ENCODE measurements at places on chromosomes 6 and 20.

GRCh38 chr20:50885068-50885467 is 46.2 kb downstream of the ADNP start:
- no peak for DNase-seq

DNA sequence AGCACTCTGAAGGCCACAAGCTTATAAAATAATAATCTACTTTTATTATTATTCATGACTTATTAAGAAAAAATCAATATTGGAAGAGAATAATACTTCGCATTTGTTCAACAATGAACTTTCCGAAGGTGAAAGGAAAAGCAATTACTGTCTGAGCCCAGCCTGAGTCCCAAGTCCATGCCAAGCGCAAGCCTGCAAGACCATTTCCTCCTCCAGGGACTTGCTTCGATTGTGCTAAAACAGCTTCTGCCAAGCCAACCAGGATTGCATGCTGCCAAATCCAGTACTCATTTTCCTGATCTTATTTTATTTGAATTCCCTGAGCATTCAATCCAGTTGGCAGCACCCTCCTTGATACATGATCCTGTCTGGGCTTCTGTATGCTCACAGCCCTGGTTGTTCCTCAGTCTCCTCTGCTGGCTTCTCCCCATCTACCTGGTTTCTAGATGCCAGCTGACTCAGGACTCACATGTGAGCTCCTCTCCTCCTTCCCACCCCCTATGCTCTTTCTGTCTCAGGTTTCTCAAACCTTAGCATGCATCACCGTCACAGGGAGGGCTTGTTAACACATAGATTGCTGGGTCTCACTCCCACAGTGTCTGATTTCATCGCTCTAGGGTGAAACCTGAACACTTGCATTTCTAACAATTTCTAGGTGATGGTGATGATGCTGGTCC is 55.9 kb upstream of the PSMF1 start:
- no peak for DNase-seq

DNA sequence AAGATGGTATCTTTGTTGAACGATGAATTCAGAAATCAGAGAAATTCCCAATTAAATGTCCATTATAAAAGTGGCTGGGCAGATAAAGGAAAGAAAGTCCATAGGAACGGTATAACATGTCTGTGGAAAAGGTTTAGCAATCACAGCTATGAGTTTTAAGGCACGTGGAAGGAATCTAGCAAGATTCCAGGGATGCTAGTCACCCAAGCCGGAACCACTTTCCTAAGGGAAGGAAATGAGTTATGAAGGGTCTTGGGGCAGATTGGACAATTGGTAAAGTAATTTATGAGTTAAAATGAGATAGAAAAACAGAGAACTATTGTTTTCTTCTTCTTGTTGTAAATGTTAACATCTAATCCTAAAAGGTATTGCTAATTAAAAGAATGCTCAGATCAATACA is 384.8 kb downstream of the ADGRB3 start:
- no peak for DNase-seq

- no peak for DNase-seq
These were observed 60.7 kb upstream of the LAMA2 start for GRCh38 chr6:128822271-128822670.

- DNase-seq = no peak
These were observed 70.4 kb upstream of the MLN start for GRCh38 chr6:33874136-33874760.

GRCh38 chr6:125612345-125612846 is 137.0 kb upstream of the HEY2 start:
- DNase-seq = no peak

DNA sequence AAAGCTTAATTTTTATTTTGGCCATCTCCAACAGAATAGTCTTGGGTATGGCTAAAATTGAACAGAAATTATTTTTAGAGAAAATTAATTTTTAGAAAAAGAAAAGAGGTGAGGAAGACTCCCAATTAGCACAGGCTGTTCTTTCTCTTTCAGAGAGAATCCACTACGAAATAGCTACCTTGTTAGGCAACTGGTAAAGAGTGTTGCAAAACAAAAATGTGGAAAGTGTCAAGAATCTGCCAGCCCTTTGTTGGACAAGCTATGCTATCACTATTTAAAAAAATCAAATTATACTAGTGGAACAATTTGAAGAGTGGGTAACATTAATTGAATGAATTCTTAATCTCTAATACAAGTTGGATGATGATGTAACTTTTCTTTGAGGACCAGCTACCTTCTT is 19.2 kb upstream of the ZSCAN9 start:
- no peak for DNase-seq

DNA sequence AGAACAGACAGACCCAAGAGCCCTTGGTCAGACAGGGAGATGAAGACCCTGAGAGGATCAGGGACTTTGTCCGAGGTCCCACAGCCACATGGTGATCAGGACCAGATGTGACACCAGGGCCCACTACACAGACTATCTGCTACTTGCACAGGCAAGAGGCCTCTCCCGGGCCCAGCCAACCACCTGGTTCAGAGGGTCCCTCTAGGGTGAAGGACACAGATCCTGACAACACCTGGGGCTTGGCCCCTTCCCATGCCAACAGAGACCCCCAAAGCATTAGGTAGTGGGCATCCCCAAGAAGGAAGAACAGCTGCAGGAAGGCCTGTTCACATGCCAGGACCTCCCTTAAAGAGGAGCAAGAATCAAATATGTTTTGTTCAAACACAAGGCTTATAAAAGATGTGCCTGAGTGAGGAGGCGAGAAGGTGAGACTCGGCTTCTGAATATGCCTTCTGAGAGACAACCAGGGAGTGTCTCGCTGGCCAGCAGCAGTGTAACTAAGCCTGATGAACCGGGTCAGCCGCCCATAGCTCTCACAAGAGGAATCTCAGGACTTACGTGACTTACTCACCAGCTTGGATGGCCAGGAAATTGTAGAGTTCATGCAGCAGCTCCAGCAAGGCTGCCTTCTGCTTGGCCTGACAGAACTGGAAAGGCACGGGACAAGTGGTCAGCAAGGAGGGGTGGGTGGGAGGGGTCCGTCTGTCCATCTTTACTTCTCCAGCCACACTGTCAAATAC is 5.0 kb downstream of the LEMD2 start:
- no peak for DNase-seq

DNA sequence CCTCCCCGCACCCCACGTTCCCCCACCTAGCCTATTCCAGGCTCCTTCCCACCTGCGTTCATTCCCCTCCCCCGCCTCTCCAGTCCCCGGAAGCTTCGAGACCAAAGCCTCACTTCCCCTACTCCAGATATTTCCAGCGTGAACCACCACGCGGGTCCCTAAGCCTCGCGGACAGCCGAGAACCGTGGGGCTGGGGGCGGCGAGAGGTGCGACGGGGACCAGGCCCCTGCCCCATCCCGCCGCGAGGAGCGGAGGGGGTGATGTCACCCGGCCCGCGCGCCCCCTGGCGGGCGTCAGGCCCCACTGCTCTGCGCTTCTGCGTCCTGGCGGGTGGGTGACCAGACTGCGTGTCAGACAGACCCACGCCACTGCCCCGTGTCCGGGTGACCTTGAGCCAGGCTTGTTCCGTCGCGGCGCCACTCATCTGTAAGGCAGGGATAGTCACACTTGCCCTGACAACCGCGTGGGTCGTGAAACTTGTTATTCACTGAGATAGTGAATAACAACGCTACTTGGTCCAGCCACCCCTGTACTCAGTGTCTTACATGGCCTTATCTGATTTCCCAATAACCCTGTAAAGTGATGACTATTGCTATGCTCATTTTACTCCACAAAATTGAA is 9.0 kb upstream of the HSP90AB1 start:
- DNase-seq = peak; percentile 87

DNA sequence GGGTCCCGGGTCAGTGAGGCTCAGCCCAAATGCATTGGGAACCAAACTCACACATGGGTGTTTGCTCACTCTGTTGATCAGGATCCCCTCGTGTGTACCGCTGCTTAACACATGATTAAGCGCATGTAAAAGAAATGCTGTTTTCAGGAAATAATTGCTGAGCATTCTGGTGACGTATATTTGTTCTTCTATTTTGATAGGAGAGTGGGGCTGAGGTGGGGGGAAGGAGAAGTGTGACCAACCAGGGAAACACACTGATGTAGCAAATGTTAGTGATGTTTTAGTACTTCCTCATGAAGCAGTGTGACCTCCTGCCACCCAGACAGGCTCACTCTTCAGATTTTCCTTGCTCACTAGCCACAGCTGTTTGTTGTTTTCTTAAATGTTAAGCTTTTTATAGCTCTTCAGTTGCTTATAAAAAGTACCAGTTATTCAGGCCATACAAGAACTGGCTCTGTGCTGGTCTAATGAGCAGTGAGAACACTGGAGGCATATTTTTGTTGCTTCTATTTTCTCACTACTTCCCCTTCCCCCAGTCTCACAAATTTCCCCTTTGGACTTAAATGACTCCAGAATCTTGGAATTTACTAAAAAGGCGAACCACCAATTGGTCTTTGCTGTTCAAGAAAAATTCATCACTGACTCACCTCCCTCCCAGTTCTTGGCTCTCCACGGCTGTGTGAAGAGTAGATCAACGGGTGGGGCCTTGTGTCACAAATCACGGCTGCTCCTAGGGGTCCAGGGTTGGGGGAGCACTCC is 79.2 kb upstream of the BACH2 start:
- DNase-seq = peak; percentile 37

DNA sequence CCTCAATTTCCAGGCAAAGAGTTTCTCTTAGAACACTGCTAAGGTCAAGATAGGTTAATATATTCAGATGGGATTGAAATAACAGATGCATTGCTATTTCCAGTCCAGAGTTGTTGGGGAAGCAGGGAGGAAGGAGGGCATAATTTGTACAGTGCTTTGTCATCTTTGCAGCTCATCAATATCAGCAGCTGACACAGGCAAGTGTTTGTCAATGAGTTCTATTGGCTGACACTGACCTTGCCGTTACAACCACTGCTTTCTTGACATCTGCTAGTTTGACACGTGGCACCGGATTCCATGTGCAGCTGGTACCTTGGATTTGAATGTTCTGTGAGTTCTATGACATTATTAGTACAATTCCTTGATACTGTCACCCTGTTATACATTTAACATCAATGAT is 28.0 kb upstream of the MLIP start:
- DNase-seq = no peak

- DNase-seq = no peak
These were observed 112.5 kb upstream of the QKI start for GRCh38 chr6:163301726-163302635.

- DNase-seq = no peak
These were observed 18.4 kb downstream of the GMPR start for GRCh38 chr6:16256781-16257180.

DNA sequence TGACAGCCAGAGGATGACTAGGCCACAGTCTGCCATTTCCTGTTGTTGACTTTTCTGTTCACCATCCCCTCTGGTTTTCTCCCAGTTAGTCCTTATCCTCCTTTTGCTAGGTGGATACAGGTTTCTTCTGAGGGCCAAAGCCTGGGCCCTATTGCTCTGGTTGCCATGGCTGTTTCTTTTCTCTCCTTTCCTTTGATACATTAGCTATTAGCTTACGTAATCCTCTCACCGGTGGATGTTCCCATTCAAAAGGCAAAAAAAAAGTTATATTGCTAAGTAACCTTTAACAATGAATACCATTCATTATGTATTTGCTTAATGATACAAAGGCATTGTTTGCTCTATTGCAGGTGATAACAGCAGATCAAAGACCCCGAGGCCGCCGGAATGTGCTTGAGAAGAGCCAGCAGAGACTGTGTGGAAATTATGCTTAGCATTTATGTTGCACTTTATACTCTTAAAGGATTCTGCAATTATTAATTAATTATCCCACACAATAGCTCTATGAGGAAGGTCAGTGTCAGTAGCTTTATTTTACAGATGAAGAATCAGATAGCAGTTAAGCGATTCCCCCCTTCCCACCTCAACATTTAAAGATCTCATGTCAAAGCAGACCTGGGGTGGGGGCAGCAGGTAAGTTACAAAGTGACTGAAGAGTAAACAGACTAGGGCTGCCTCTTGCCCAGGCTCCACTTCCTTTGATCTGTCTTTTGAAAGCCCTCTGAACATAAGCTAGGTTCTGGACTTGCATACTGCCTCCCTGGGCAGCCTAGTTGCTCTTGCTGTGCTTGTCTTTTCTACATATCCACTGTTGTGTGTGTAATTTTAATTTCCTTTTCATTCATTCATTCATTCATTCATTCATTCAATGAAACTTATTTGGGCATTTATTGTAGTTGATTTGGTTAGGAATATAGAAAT is 14.5 kb upstream of the TFB1M start:
- no peak for DNase-seq

GRCh38 chr6:23952245-23952644 is 173.8 kb upstream of the NRSN1 start:
- no peak for DNase-seq

DNA sequence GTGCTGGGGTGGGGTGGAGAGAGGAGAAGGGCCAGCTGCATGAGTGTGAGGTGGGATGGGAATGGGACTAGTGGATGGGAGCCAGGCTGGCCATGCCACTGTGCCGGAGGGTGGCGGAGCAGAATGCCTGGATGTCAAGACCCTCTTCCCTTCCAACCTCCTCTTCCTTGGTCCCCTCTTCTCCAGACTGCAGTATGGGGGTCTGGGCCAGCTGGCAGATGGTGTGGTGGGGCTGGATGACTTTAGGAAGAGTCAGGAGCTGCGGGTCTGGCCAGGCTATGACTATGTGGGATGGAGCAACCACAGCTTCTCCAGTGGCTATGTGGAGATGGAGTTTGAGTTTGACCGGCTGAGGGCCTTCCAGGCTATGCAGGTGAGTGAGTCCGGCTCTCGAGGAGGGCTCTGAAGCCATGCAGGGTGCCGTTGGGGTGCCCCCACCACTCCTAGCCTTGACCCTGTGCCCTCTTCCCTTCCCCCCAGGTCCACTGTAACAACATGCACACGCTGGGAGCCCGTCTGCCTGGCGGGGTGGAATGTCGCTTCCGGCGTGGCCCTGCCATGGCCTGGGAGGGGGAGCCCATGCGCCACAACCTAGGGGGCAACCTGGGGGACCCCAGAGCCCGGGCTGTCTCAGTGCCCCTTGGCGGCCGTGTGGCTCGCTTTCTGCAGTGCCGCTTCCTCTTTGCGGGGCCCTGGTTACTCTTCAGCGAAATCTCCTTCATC is 7.7 kb downstream of the DDR1 start:
- DNase-seq = no peak

- DNase-seq = no peak
These were observed 149.2 kb downstream of the PHACTR1 start for GRCh38 chr6:12865671-12866181.

DNA sequence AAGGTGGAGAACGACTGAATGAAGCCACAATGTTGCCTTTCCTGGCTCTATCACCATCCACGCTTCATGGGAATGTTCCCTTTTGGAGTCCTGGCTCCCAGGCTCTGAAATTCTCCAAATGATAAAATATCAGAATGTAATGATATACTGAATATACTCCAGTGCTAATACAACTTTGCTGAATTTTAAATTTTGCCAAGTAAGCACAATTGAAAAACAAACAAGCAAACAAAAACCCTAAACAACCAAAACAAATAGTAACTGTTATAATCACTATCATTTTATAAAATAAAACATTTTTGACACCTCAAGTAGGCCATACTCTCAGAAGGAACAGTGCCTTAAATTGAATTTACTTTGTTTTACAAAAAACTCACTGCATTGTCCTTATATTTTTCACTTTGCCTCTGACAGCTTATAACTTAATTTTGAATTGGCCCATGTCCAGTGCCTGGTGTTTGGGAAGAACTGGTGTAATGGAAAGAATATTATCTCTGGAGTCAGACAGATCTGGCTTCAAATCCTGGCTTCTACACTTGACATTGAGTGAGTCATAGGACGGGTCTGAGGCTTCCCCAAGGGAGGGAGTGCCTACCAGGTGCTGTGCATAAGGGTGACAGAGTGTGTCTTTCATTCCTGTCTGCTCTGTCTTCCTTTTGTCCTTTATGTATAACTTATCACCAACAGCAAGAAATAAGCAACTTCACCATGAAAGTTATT is 698.3 kb downstream of the EPM2A start:
- no peak for DNase-seq

- DNase-seq = no peak
These were observed 151.5 kb upstream of the FBXL4 start for GRCh38 chr6:99099243-99099642.

All from hepatic stellate cell (primary cell).